ENCODE measurements at places on chromosomes 16 and 17. TPM values are rescaled to one million over a fixed set of nuclear protein-coding genes. Genes with fewer than 3 reads are reported as not detected.

The ACSM2A gene
- not detected for total RNA-seq

The BAIAP2 gene
- total RNA-seq: 105 TPM

- no peak for DNase-seq
These were observed 1.1 kb upstream of the KIFC3 start for GRCh38 chr16:57803134-57803990.

- no peak for DNase-seq
These were observed 31.5 kb downstream of the HAPSTR1 start for GRCh38 chr16:9122969-9123368.

- DNase-seq: peak; percentile 15
These were observed 62.3 kb downstream of the PHKB start for GRCh38 chr16:47523342-47524006.

DNA sequence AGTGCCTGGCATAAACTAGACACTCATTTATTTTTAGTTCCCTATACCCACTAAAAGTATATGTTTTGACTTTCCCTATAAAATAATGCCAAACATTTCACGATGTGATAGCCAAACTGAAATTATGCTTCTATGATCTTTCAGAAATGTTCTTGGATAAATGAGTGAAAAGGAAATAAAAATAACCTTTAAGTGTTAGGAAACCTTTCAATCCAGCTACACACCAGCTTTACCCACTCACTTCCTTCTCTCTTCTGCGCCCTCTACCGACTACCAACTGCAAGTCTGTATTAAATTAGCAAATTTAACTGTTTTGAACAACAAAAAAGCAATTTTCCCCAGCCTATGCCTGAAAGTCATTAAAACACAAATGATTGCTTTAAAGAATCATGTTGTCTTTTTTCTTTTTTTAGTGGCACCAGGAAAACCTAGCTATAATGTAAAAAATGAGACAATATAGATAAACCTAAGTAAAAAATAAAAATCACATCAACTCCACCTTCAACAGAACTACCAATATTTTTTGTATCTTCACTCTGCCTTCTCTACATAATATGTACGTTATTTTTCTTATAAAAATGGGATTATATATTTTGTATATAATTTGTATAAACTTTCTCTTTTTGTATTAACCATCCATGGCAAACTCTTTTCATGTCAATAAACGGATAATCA lies 13.2 kb upstream of the TMEM100 start:
- peak; percentile 62 for DNase-seq

DNA sequence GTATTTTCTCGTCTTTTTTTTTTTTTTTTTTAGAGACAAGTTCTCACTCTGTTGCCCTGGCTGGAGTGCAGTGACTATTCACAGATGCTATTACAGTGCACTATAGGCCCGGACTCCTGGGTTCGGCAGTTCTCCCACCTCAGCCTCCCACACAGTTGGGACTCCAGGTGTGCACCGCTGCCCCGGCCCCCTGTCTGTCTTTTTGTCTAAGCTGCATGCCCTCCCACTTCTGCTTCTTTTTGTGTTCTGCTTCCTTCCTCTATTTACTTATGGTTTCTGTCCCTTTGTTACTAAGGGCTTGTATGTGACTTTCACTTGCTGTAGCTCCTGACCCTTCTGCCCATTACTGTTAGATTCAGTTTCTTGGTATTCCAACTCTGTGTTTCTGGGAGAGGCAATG lies 20.5 kb downstream of the SLC7A6 start:
- DNase-seq: no peak

DNA sequence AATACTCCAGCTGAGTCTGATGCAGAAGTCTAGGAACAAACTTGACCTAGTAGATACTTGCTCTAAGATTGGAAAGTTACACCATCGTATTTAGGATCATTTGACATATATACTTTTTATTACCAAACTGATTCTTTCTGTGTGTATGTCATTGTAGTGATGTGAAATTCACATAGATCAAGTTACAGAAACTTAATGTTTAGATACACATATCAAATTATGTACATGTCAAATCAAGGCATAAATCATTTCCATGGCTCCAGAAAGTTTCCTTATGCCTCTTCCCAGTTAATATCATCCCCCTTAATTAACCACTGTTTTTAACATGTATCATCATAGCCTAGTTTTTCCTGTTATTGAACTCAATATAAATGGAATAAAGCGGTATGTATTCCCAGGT lies 292.0 kb upstream of the CDH11 start:
- DNase-seq: no peak

GRCh38 chr17:16277163-16277562 lies 60.2 kb downstream of the PIGL start:
- DNase-seq: no peak

DNA sequence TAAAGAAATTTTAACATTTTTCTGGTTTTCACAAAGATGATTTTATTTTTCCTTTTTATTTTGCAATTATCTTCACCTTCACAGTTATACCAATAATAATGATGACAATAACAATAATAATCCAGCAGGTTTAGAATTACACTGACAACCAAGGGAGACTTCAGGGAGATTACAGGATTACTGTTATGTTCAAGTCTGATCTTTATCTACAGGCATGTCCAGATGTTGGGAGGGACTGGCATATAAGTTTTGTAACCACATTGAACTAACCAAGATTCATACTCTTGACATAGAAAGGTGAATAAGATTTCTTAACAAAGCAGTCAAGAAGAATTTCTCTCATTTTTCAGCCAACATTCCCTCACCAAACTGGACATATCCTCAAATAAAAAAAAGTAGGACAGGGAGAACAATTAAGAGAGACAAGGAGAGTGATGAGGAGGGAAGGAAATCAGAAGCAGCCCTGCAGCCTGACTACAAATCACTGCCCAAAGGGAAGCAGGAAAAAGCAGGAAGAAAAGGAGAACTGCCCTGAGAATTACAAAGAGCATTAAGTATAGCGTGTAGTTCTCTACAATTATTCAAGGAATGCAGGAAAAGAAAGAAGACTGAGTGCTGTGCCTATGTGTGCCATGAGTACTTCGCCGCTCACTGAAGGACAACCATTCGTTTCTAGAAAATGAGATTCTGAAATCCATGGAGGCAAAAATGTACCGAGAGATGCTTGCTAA lies 155.7 kb upstream of the C17orf78 start:
- DNase-seq: no peak

All from HT-29 (cell line).